ENCODE measurements at places on chromosomes 13 and 19. TPM values are rescaled to one million over a fixed set of nuclear protein-coding genes. Genes with fewer than 3 reads are reported as not detected.

WTIP gene
- total RNA-seq, result 1.0 TPM

SIAH3 gene
- total RNA-seq, result 0.08 TPM

ZNF667 gene
- 1.0 TPM for total RNA-seq

RFX1 gene
- 19.9 TPM for total RNA-seq

PTGER1 gene
- total RNA-seq, result 0.27 TPM

PTPRH gene
- total RNA-seq, result not detected

ZNF563 gene
- total RNA-seq, result 3.8 TPM

KLK3 gene
- not detected for total RNA-seq

NALCN gene
- total RNA-seq, result not detected

MADCAM1 gene
- total RNA-seq, result 0.15 TPM

PRRG2 gene
- 1.1 TPM for total RNA-seq

KLK14 gene
- total RNA-seq, result 0.35 TPM

NFIC gene
- 14.2 TPM for total RNA-seq

ADGRE2 gene
- 0.73 TPM for total RNA-seq

EPSTI1 gene
- total RNA-seq, result 120 TPM

SBK2 gene
- total RNA-seq, result not detected

TRPC4 gene
- not detected for total RNA-seq

SYT3 gene
- total RNA-seq, result not detected

RGS9BP gene
- 0.35 TPM for total RNA-seq

ATXN8OS gene
- not detected for total RNA-seq

NFIX gene
- total RNA-seq, result 1.5 TPM

STOML3 gene
- total RNA-seq, result not detected

SGTA gene
- total RNA-seq, result 46.9 TPM

METTL21C gene
- not detected for total RNA-seq

GPR108 gene
- total RNA-seq, result 64.6 TPM

ZNF221 gene
- total RNA-seq, result 0.99 TPM

TEX26 gene
- total RNA-seq, result not detected

CALR3 gene
- not detected for total RNA-seq

THSD8 gene
- 27.0 TPM for total RNA-seq

GJB6 gene
- 4.7 TPM for total RNA-seq

LILRA1 gene
- total RNA-seq, result not detected

ATP4B gene
- total RNA-seq, result not detected

SPINT2 gene
- total RNA-seq, result 8.9 TPM

FNDC3A gene
- 28.1 TPM for total RNA-seq

TUBA3C gene
- total RNA-seq, result not detected

Measured in activated CD4-positive, alpha-beta T cell treated with anti-CD3 and anti-CD28 coated beads, Interleukin-2, amount 10 ng/mL, durations not matched to agents 7 days and 5 days (primary cell).